ENCODE measurements at places on chromosomes 5 and 9.

DNA sequence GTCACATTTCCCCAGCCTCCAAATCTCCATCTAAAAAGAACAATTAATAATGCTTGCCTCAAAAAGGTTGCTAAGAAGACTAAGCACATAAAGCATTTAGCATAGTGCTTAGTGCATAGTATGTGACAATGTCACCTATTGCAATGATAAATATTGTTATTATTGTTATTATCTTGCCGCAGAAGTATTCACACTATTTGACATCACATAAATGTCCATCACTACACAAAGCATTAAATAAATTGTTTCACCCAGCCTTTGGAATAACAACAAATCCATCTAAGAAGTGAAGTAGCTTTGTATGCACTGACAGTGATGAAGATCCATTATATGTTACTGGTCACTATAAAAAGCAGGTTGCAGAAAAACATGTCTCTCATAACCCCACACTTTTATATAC is 2263.9 kb upstream of the WWC1 start:
- DNase-seq = no peak

DNA sequence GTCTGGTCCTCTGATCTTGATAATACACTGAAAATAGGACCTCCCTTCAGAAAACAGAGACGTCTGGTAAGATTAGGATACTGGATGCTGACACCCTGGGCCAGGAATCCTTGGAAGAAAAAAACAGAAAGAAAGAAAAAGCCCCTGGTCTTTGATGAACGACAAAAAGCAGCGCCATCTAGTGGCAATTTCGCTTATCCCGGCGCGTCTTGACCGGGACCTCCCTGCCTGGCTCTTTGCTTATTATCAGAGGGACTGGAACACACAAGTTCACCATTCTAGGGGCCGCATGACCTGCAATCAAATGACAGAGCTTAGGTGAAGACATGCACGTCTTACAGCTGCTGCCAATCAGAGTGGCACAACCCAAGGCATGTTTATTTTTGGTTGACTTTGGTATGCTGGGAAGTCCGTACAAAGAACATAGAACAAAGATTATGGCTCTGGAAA is 114.9 kb upstream of the NFIB start:
- peak; percentile 28 for DNase-seq

- no peak for DNase-seq
These were observed 180.2 kb downstream of the HSPA4 start for GRCh38 chr5:133232011-133232410.

DNA sequence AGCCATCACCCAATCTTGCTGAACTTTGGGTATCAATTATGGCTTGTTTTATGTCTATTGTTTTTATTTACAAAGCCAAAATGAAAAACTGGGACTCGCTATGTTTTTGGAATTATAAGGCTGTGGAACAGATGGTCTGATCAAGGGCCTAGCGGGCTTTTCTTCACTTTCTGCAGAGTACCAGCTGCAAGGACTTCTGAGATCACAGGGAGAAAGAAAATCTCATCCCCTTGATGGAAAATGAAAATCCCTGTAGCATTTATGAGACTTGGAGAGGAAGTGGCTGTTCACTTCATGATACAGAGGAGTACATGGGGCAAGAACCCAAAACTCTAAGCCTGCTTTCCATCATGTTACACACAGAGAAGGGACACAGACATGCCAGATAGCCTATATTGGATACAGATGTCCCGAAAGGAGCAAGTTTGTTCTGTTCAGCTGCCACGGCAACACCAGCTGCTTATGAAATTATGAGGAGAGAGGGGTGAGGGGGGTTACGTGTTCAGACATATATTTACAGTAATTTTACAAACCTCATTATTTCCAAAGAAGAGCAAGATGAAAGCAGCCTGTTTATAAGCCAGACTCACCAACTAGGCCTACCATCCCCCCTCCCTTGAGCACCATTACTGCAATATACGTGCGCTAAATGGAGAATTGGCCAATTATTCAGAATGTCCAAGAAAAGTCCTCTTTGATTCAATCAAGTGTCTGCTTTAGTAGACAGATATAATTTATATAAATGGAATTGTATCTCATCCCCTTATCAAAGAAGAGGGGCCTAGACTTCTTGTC is 220.0 kb downstream of the MARCHF11 start:
- no peak for DNase-seq

- DNase-seq = no peak
These were observed 20.6 kb downstream of the ZCCHC7 start for GRCh38 chr9:37141015-37141414.

All from stimulated activated CD4-positive, alpha-beta T cell treated with anti-CD3 and anti-CD28 coated beads, Interleukin-4, amount 100 ng/mL, for 48 hours (primary cell).